Sciatic nerve (tissue), 2 donors: ENCODE measurements at places on chromosomes 1 and 21.

DNA sequence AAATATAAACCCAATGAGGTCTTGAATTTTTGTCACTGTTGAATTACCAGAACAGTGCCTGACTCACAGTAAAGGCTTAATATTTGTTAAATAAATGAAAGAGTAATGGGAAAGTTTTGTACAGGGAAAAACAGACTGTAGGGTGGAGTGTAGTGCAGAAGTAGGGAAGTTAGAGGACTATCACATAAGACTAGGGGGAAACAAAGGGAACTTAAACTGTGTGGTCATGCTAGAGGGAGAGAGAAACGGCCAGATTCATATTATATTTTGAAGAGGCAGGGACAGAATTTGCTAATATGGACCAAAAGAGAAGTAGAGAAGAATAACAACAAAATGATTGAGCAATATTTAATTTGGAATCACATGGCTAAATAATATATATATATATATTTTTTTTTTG is 14.8 kb downstream of the CTSK start:
- DNase-seq: no peak

DNA sequence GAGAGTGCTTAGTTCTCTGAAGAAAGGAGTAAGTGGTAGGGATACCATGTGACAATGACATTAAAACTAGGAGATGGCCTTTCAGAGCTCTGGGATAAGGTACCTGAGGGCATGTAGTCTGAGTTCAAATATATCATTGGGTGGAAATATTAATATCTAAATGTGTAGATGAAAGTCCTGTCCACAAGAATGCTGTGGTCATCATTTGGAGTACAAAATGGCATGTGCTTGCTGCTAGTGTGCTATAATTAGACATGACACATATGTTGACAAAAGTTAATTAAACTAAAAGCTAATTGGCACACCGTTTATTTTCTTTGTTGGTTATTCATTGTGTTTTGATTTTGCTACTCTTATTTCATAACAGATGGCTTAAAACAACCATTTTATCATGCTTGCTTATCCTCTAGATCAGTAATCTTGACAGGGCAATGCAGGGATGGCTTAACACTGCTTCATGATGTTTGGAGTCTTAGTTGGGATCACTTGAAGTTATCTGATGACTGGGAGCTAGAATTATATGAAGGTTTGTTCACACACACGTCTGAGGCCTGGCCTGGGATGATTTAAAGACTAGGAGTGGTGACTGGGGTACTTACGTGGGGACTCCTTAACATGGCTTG is 31.0 kb downstream of the CC2D1B start:
- DNase-seq: no peak

GRCh38 chr1:30425046-30425445 is 298.3 kb downstream of the MATN1 start:
- no peak for DNase-seq

DNA sequence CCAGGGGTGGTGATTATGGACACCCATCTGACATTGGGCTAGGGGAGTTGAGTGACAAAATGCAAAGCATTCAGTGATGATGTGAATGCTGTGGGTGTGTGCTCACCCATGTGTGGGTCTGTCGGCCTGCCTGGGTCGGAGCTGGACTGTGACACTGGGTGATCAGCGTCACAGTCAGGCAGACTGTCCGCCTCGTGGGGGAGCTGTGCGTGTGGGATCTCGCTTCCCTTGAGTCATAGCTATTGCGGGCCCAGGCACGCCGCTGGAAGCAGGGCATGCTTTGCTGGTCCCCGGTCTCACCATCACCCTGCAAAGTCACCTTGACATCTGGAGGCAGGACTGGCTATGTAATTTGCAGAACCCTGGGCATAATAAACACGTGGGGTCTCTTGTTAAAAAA is 156.9 kb upstream of the IGSF21 start:
- DNase-seq: no peak

- no peak for DNase-seq
Measured at GRCh38 chr1:17161137-17161740, 42.0 kb upstream of the PADI2 start.

DNA sequence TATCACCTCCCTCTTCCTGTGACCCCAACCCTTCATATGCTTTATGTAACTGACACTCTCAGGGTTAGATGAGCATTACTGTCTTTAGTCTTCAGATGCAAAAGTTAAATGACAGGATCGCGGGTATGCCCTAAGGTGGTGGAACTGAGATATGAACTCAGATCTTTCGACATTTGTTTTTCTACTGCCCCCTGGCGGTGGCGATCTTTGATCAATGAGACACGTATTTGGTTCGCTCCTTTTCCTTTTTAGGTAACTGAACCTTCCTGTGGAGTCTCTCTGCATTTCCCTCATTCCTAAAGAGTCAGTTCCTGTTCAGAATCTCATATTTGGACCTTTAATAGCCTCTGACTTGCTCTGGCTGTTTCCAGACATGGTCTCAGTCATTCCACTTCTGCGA is 47.8 kb upstream of the ZP4 start:
- DNase-seq: no peak

DNA sequence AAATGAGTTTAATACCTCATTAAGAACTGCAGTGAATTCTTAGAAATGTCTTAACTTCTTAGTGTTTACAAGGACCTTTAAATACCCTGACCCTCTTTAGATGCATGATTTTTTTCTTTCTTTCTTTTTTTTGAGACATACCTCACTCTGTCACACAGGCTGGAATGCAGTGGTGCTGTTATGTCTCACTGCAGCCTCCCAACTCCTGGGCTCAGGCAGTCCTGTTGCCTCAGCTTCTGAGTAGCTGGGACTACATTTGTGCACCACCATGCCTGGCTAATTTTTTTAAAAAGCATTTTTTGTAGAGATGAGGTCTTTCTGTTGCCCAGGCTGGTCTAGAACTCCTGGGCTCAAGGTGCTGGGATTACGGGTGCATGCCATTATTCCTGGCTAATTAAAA is 191.8 kb downstream of the RPS6KC1 start:
- no peak for DNase-seq

DNA sequence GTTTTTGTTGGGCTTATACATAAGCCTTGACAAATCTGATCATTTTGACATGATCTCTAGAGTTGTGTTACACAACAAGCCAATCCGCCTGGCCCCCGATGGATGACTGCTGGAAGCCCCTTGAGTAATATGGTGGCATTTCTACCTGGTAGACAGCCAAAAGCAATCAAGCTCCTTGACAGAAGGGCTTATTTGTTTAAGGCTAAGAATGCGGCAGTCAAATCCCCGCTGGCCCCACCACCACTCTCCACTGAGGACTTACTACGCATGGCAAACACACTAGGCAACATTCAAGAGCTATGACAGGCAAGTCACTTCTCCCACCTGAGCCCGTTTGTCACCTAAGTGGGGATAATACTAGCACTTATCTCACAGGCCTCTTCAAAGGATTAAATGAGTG is 33.4 kb upstream of the C1orf198 start:
- DNase-seq: peak; percentile 30

DNA sequence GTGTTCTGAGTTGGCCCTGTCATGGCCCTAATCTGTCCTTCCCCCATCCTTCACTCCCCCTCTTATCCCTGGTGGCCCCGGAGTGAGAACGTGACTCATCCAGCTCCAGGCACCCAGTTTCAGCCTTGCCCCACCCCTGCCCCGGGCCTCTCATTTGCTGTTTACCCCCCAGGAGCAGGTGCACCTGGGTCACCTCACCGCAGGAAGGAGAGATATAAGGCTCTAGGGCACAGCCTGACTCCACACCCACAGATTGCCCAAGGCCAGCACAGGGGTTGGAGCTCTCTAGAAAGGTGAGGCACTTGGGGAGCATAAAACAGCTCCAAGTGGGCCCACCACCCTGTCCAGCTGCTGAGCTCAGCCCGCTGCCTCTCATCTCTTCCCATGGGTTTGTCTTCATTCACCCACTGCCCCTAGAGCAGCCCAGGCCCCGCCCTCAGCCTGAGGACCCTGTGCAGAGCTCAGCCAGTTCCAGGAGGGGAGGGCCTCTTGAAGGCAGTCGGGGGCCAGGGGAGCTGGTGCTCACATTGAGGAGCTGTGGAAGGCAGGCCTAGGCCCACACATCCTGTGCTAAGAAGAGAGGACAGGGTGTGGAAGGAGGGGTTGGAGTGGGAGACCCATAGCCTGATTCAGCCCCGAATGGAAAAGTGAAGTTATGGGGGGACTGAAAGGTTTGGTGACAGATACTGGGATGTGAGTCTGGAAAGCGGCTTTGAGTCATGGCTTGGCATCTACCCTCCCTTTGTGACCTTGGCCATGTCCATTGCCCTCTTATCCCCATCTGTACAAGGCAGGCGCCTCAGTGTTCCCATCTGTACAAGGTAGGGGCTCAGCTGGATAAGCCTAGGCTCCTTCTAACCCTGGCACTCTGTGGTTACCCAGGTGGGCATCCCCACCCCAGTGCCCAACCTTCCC is 16.1 kb upstream of the GPR37L1 start:
- no peak for DNase-seq

- no peak for DNase-seq
Measured at GRCh38 chr1:229758101-229759036, 132.3 kb downstream of the URB2 start.

- DNase-seq: no peak
Measured at GRCh38 chr1:246597340-246597739, 31.1 kb downstream of the CNST start.

GRCh38 chr1:218665221-218665620 is 320.1 kb downstream of the TGFB2 start:
- DNase-seq: peak; percentile 71

DNA sequence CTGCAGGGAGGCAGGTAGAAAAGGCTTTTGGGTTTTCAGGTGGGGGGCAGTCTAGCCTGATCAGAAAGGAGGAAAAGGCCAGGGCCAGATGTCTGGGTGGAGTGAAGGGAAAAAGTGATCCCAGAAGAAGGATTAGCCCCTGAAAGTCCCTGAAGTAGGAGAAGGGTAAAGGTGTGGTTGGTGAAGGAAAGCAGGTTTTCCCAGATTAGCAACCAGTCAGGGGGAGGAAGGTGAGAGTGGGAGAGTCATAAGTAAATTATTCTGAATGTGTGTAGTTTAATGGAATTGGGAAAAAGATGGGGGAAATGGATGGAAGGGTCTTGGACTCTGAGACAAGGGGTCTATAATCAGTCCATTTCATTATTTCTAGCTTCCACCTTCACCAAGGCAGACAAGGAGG is 647 bp upstream of the SPRR1A start:
- DNase-seq: no peak

DNA sequence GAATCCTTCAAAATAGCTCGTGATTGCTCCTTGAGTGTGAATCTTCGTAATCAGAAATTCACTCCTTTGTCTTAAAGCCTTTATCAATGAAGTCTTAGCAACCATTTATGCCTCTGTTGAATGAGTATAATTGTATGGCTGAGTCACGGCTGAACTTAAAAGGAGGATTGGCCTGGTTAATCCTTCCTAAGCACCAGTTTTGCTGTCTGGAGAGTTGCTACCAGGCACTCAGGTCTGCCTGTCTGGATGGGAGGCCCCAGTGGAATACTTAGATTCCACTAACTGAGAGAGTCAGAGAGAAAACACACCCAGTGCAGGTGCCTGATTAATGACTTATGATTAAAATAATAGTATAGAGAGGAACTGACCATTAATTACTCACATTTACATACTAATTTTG is 7.6 kb upstream of the HHAT start:
- no peak for DNase-seq

GRCh38 chr1:38834937-38835827 is 24.4 kb downstream of the RRAGC start:
- DNase-seq: no peak

- DNase-seq: no peak
Measured at GRCh38 chr1:208446271-208446691, 202.1 kb upstream of the PLXNA2 start.

DNA sequence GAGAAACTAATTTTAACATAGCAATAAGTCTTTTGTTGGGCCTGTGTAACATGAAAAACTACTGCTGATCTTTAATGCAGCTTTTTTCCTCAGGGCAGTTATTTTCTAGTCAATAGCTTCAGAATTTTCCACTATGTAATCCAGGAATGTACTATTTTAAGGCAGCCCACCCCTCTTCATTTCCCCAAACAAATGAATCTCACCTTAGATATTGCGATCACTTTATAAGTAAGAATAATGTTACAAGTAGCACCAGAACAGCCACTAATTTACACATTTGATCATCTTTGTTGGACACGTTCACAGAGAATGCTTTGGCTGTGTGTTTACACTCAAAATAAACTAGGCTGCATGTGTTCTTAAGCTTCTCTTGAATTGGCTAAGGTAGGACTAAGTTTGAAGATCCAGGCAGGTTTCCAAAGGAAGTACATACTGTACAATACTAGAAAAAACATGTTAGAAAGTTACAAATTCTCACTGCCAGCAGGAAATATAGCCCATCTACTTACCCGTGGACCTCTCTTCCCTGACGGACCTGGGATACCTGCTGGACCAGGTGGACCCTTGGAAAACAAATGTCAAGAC is 41.7 kb downstream of the COL24A1 start:
- DNase-seq: no peak

DNA sequence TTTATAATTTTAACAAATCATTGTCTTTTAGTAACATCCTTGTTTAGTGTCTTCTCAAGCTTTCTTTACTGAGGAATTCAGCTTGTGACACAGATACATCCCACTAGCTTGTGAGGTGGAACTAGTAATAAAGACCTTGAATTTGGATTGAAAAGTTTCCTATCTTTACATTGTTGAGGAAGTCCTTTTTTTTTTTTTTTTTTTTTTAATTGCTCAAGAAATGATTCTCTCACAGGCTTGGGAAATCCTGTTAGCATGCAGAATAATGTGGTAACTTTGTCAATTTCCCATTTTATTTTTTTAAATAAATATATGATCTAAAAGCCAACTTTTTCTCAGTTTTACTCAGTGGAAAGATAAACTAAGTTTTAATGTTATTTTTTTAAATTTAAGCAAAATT is 15.8 kb downstream of the DENND2D start:
- no peak for DNase-seq

DNA sequence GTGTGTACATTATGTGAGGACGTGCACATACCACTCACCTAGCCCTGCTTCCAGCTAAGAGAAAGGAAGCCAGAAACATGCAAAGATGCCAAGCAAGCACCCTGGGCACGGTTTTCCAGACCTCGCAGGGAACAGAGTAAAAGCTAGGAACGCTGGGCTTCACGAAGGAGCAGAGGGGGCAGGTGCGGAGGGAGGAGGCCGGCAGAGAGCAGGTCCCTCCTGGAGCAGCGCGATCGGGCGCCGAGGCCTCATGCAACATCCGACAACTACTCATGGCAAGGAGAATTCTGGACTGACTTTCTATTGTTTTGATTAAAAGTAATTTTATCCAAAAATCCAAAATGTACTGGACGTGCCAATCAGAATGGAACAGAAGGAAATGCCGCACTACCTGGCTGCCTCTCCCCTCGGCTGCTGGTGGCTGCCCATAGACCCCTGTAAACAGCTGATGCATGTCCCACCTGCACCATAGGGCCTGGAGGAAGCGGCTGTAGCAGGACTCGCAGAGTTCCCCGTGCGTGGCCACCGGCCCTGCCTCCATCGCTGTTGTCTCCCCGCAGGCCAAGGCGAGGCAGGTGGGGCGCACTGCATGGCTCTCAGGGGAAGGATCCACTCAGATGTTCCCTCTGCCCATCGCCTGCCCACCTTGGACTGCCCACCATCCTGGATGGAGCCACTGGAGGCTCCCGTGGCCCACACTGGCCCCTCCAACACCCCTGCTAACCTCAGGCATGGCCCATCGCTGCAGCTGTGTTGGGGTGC is 93.5 kb downstream of the WDR4 start:
- no peak for DNase-seq
